Gastroesophageal sphincter (tissue), 4 donors: ENCODE measurements at places on chromosomes 3 and 15. TPM values are rescaled to one million over a fixed set of nuclear protein-coding genes. Genes with fewer than 3 reads are reported as not detected.

DNA sequence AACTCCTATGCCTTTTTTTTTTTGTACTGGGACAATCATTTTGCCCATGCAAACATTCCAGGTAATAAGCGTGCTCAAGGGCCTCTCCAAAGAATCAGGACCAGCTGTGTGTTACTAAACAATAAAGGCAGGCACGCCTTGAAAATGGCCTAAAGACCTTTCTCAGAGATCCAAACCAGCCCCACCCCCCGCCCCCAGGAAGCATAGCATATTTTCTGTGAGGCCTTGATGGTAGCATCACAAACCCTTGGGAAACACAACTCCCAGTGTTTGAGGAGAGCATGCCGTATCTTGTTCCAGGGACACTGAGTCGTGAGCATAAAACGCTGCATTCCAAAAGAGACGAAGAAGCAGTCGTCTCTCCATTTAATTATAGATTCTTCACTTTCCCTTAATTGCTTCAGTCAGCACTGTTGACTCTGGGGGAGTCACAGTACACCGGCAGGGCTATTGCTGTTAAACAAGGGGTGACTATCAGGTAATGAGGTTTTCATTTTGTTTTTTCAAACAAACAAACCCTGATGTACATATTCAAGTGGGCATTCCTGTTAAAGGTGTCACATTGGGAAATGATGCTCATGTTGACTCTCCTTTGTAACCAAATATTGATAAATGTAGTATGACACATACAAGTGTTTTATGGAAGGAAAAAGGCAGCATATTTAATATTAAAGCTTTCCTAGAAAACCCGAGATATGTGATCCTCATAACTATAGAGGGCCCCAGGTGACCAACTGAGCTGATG lies 4.4 kb upstream of the TPM1 start:
- ATAC-seq: no peak

ZCWPW2 gene
- total RNA-seq: 1.1 TPM

GRCh38 chr15:58203537-58203936 lies 65.4 kb downstream of the AQP9 start:
- ATAC-seq: no peak

GOLGA8R gene
- 3.2 TPM for total RNA-seq

CHST14 gene
- 9.5 TPM for total RNA-seq

DNA sequence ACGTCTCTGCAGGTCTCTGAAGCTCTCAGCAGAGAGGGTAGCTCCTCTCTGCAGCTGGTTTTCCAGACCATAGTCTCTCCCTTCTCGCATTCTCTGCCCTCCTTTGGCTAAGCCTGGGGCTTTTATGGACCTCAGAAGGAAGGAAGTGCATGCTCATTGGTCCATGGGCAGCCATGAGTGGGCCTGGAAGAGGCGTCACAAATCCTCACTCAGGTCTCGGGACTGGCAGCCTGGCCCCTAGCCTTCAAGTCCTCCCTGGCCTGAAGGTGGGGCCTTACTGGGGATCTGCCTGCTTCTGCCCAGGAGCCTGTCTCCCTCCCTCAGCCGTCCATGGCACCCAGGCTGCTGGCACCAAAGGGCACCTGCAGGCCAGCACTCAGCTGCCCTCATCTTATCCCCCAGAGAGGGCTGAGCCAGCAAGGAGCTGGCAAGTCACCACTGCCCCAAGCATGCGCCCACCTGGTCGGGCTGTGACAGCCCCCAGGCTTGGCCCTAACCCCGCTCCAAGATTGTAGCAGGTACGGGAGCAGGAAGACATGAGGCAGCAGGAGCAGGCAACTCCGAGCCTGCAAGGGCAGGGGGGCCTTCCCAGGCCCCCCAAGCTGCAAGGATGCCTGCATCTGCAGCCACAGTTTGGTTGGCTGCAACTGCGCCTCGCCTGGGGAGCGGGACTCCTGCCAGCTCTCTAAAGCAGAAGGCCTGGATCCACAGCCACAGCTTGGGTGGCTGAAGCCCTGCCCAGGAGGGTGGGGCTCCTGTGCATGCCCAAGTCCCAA lies 37.4 kb downstream of the GHSR start:
- no peak for ATAC-seq

CCR5 gene
- 0.57 TPM for total RNA-seq

GATM gene
- total RNA-seq: 38.3 TPM

DNA sequence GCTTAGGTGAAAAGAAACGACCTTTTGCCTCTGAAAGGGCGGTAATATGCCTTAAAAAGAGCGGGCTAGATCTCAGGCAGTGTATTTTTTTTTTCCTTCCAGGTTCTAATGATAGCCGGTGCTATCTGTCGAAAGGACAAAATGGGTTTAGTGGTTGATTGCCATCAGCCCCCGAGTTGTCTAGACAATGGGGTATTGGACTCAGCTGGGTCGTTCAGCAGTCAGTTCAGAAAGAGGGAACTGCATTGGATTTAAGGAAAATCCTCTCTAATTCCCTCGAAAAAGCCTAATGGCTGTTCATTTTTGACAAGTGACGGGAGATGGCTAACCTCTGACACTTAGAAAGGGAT lies 728 bp downstream of the EIF2B5 start:
- ATAC-seq: no peak

OSTN gene
- total RNA-seq: not detected

GABRB3 gene
- total RNA-seq: 2.4 TPM

GRCh38 chr15:52021128-52021671 lies 2.2 kb downstream of the MAPK6 start:
- ATAC-seq: no peak

DNA sequence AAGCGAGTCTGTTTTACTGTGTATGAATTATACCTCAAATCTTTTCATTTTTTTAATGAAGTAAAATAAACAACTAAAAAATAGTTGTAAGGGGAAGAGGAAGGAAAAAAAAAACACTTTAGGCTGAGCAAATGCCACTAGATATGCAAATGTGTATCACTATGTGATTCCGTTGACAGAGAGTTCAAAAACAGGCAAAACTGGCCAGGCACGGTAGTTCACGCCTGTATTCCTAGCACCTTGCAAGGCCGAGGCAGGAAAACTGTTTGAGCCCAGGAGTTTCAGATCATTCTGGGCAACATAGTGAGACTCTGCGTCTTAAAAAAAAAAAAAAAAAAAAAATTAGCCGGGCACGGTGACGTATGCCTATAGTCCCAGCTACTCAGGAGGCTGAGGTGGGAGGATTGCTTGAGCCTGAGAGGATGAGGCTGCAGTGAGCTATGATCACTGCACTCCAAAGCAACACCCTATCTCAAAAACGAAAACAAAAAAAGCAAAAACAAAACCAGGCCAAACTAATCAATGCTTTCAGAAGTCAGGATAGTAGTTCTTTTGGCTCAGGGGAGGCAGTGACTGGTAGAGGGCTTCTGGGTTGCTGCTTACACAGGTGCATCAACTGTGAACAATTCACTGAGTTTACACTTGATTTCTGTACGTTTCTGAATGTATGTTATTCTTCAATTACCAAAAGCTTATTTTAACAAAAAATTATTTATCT lies 7.4 kb downstream of the PRC1 start:
- ATAC-seq: no peak

DNA sequence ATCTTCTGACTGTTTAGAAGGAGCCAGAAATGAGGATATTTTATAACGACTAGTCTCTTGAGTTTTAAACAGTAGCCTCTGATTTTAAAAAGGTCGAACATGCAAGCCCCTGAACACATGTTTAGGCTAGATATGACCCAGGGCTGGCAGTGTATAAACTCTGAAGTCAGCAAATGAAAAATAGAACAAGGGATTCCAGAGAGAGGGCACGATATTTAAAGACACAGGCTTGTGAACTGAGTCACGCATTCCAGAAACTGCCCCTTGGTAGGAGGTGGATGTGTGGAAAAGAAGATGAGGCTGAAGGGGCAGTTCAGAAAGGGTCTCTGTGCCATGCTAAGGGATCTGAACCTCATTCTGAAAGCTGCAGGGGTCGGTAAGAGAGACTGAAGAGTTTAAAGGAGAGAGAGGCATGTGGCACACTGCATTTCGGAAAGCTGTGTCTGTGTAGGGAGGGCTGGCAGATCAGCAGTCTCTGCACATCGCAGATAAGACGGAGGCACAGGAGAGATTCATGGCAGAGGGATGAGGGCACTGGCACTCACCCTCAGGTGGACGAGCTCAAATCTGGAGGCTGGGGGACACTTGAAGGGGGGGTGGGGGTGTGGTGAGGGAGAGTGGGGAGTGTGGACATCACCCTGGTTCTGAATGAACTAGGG lies 22.1 kb downstream of the ST8SIA2 start:
- ATAC-seq: no peak

GRCh38 chr15:57554812-57555179 lies 36.9 kb upstream of the MYZAP start:
- ATAC-seq: no peak

- ATAC-seq: no peak
Measured at GRCh38 chr15:99010768-99011167, 3.2 kb upstream of the PGPEP1L start.

DNA sequence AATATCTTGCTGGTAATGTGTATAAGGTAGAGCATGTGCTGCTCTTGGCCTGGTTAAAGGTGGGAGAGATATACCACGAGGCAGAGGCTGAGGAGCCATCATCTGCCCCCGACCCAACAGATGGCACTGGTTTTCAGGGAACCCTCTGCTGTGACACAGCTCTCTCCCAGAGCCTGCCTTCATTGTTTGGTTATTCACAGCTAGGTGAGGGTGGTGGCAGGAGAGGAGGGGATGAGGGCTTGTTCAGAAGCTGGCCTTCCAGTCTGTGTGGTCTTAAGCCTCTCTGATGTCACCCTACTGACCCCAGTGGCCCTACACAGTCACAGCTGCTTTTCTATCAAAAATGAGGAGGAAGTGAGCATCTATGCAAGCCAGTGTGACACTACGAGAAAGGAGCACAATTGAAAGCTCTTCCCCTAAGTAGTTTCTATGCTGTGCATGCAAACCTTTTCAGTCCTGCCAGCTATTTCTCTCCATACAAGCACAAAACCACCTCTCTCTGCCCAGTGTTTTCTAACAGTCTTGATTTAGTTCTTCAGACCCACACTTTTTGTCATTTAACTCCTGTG lies 258.4 kb upstream of the AGTR1 start:
- ATAC-seq: no peak

DNA sequence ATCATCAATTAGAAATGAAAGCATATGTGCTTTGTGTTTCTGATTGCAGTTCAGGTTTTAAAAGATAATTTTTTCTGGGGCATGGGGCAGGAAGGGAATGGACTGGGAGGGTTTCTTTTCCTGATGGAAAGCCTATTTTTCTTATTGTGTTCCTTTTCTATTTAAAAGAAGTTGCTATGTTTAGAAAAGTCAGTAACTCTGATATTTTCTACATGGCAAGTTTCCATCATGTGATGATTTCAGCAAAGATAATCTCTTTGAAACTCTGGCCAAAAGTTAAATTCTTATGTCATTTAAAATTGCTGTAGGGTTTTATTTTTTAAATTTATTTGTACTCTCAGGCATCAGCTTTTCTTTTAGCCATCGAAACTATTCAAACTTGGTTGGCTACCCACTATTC lies 601.2 kb downstream of the FOXP1 start:
- ATAC-seq: peak; percentile 11

DNA sequence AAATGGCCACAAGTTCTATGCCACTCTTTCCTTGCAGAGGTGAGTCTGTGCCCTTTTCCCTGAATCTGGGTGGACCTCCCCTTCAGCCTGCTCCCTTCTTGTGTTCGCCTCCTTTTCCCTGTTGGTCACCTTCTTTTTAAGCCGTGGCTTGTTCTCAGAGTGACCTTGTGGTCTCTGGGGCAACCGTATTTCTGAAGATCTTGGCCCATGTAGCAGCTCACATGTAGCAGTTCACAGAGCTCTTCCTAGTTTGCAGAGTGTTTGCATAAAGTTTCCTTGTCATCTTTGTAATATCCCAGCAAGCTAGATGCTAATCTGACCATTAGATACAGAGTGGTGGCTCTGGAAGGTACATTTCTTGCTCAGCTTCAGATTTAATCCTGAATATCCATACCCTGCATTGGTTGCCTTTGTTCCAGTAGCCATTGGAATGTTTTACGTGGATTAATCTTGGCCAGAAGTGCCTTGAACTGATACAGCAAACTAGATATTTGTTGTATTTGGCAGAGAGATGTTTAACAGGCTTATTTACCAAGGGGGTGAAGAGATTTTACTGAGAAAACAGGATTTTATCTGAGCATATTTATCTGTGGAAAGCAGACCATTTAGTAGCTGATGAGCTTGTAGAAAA lies 40.7 kb upstream of the BSN start:
- ATAC-seq: no peak

LOXL1 gene
- 27.9 TPM for total RNA-seq

GRCh38 chr15:39778021-39778420 lies 4.6 kb downstream of the FSIP1 start:
- no peak for ATAC-seq

CACNA2D2 gene
- 0.54 TPM for total RNA-seq

DNA sequence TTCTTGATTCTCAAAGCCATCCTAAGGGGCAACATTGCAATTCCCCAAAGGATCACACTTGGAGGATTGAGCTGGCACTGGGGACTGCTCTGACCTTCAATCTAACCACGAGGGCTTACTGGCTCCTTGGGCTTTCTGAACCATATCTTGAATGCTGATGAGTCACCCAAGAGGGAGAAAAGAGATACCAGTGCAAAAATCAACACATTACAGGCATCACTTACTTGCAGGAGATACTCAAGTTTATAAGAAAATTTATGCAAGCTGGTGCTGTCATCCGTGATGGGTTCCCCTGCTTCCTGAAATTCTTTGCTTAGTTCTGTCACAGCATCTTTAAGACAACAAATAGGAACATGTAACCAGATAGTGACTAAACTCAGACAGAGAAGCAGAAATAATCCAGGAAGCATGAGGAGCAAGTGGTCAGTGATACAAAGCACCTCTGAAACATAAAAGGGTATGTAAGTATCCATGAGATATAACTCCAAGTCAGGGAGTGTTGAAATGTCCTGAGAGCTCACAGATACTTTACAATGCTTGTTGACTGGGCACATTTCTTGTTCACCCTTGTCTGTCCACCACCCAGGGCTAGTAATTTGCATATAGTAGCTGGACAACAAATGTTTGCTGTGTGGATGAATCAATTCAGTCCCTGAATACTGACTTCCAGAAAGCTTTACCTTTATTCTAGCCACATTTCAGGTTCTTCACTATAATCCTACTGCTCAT lies 14.1 kb downstream of the FYCO1 start:
- ATAC-seq: no peak

DNA sequence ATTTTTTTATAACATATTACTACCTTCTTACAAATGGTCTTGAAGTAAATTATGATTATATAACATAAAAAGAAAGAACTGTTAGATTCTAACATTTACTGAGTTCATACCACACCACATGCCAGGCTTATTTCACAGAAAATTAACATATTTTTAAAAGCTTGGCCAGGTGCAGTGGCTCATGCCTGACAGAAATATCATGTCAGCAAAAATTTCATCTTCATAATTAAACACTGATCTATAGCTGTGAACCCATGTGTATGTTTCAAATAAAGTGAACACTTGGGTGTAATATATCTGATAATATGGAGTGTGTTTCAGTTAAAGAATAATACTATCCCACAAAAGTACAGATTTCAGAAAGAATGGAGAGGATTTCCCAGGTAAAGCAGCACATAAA lies 296.5 kb downstream of the SI start:
- no peak for ATAC-seq
